ENCODE measurements at places on chromosomes 3 and 15.

- no peak for DNase-seq
Measured at GRCh38 chr3:177673112-177673914, 476.0 kb upstream of the TBL1XR1 start.

DNA sequence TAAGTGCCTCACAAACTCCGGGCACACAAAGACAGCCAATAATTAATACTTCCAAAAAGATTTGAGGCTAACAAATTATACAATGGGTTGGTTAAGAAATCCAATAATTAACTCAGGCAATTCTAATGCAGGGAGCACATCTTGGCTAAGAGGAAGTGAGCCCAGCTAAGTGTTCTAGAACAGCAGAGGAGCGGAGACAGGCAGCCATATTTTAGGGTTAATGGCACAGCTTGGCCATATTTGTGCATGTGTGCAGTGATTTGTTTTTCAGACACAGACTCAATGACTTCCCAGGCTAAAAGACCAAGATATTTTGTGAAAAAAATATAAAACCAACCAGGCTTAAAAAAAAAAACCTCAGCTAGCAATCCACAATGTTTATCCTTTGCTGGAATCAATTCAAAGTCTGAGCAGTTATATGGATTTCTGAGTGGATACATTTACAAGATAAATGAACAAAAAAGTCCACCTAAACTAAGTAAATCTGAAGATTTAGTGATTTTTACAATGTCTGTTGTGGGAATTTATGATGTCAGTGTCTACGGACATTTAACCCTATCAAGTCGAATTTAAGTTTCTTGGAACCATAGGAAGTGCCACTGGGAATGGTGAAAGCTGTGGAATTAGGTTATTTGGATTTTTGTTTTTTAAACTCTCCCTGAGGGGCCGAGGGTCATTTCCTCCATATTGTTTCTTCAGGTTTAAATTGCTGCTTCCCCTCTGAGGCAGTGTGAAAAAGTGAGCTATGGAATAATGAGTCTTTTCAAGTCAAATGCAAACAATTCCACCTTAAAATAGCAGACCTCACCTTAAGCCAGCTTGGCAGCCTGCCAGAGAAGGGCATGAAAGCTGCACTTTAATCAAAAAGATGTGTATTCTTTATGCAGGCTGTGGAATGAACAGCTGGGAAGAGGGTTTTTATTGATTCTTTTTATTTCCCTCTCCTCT is 413.7 kb upstream of the TBL1XR1 start:
- no peak for DNase-seq

GRCh38 chr3:107430996-107431245 is 53.7 kb downstream of the CCDC54 start:
- DNase-seq: no peak

GRCh38 chr15:88615303-88616107 is 5.6 kb upstream of the AEN start:
- no peak for DNase-seq

DNA sequence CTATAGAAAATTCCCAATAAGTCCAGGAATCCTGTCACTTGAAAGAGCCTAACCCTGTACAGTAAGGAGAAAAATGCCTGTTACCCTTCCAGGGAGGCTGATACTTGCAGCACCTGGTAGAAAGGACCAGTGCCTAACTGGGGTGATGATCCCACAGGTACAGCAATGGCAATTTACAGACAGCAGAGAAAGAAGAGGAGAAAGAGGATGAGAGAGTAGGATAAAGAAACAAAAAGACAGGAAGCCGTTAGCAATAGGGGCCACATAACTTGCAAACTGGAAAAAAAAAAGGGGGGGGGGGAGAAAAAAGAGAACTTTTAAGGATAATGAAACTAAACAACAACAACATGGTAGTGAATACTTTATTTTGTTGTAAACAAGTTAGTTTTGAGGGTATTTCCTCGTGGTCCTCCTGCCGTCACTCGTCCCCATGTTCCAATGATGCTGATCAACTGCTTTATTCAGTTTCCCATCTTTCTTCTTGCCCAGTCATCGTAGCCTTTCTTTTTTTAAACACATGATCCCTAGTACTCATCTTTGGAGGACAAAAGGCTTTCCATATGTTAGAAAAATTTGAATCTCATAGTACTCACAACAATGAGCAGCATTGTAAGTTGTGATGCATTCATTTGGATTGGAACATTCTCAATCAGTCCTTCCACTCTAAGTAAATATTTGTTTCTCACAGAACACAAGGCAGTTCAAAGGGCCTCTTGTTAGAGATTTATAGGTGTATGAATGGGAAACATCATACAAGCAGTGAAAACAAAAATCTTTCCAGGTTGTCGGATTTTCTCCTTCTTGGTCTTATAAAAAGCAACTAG is 8.6 kb downstream of the TM4SF1 start:
- no peak for DNase-seq
